Foreskin fibroblast (primary cell): ENCODE measurements at places on chromosomes 7 and 10.

DNA sequence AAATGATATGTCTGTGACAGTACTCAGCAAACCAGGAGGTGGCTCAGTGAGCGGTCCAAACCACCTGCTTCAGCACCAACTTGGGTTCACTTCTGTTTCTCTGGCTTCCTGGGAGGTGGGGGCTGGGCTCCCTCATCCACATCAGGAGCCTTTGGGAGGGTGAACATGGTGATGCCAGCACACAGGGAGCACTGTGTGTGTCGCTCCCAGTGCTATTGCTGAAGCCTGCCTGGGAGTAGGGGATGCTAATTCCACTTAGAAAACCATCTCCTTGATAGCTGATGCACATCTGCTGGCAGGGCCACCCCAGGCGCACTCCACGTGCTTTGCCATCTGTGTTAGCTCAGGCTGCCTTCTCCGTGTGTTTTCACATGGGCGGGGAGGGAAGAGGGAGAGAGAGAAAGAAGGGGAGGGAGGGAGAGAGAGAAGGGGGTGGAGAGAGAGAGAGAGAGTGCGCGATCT, 58.0 kb downstream of the RAMP3 start:
- no peak for DNase-seq

- no peak for DNase-seq
These were observed 35.8 kb downstream of the SCRN1 start for GRCh38 chr7:29953726-29954347.

- DNase-seq, result peak; percentile 18
These were observed 64.4 kb downstream of the NPTX2 start for GRCh38 chr7:98681511-98681910.

- no peak for DNase-seq
These were observed 47.2 kb downstream of the PWWP2B start for GRCh38 chr10:132443983-132444876.

- no peak for DNase-seq
These were observed 66.1 kb upstream of the JCAD start for GRCh38 chr10:30125496-30125895.

DNA sequence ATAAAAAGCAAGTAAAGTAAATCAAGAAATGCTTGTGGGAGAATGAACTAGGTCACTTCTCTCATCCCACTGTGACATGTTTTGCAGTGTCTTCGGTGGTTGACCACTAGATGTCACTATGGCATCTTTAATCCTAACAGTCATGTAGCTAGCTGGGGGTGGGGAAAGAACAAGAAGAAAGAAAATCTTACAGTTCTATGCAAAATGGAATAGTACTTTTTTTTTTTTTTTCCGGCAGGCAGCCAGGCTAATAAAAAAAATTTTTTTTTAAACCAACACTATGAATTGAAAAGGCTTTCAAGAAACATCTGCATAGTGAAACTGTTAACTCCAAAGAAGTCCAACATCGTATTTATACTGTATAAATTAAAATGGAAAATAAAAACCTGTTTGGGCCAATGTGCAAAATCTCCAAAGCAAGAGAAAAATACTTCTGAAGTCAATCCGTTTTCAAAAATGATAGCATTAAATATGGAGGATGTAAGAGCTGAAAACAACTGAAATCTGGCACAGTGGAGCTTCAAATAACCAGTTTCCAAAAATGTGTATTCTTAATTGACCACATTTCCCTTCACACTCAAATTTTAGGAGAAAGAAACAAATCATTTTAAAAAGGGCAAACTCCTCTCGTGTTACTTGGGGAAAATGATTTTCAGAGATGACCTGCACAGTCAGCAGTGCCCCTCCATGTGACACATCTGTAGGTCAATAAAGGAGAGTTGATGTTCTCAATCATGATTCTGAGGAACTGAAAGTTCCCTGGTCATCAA, 38.5 kb downstream of the CDK1 start:
- DNase-seq, result peak; percentile 77
